ENCODE measurements at places on chromosomes 7 and 10. TPM values are rescaled to one million over a fixed set of nuclear protein-coding genes. Genes with fewer than 3 reads are reported as not detected.

Gene PRKG1
- total RNA-seq = 13.7 TPM

Gene HOXA4
- total RNA-seq = not detected

Gene CCSER2
- 17.2 TPM for total RNA-seq

Gene CPN1
- total RNA-seq = not detected

Gene TAS2R5
- 0.44 TPM for total RNA-seq

Gene ATOH7
- not detected for total RNA-seq

Gene KEL
- 0.05 TPM for total RNA-seq

Gene CYP26A1
- not detected for total RNA-seq

Gene GPR158
- total RNA-seq = 0.15 TPM

Gene EVX1
- 0.50 TPM for total RNA-seq

Gene PCLO
- not detected for total RNA-seq
